ENCODE measurements at places on chromosomes 11 and 22. TPM values are rescaled to one million over a fixed set of nuclear protein-coding genes. Genes with fewer than 3 reads are reported as not detected.

PGA5 gene
- polyA plus RNA-seq = not detected

HBG2 gene
- polyA plus RNA-seq = not detected

OR9G1 gene
- not detected for polyA plus RNA-seq

RIC3 gene
- polyA plus RNA-seq = 0.68 TPM

CTSW gene
- polyA plus RNA-seq = 0.11 TPM

CHEK1 gene
- 31.0 TPM for polyA plus RNA-seq

BCR gene
- polyA plus RNA-seq = 59.1 TPM

NARS2 gene
- 12.1 TPM for polyA plus RNA-seq

TSPO gene
- polyA plus RNA-seq = 270 TPM

SLC7A4 gene
- polyA plus RNA-seq = 0.07 TPM

CASP4 gene
- polyA plus RNA-seq = 93.9 TPM

CBL gene
- 12.3 TPM for polyA plus RNA-seq

ZNF195 gene
- polyA plus RNA-seq = 18.6 TPM

CBLIF gene
- polyA plus RNA-seq = not detected

AGBL2 gene
- polyA plus RNA-seq = 1.0 TPM

OR5D13 gene
- polyA plus RNA-seq = not detected

CHRM1 gene
- not detected for polyA plus RNA-seq

SUSD2 gene
- polyA plus RNA-seq = 0.22 TPM

TIMP3 gene
- 105 TPM for polyA plus RNA-seq

C11orf16 gene
- polyA plus RNA-seq = not detected

SLC22A8 gene
- polyA plus RNA-seq = not detected

MMP27 gene
- not detected for polyA plus RNA-seq

CALCA gene
- not detected for polyA plus RNA-seq

OR2AT4 gene
- not detected for polyA plus RNA-seq

ST14 gene
- 72.9 TPM for polyA plus RNA-seq

MS4A15 gene
- polyA plus RNA-seq = not detected

NADSYN1 gene
- polyA plus RNA-seq = 45.9 TPM

CEND1 gene
- polyA plus RNA-seq = not detected

FKBP2 gene
- polyA plus RNA-seq = 55.7 TPM

GPR137 gene
- 12.4 TPM for polyA plus RNA-seq

NEFH gene
- 4.7 TPM for polyA plus RNA-seq

E2F8 gene
- 3.1 TPM for polyA plus RNA-seq

Data from mammary epithelial cell (primary cell).